ELR (cell line): ENCODE measurements at places on chromosomes 12 and 14.

DNA sequence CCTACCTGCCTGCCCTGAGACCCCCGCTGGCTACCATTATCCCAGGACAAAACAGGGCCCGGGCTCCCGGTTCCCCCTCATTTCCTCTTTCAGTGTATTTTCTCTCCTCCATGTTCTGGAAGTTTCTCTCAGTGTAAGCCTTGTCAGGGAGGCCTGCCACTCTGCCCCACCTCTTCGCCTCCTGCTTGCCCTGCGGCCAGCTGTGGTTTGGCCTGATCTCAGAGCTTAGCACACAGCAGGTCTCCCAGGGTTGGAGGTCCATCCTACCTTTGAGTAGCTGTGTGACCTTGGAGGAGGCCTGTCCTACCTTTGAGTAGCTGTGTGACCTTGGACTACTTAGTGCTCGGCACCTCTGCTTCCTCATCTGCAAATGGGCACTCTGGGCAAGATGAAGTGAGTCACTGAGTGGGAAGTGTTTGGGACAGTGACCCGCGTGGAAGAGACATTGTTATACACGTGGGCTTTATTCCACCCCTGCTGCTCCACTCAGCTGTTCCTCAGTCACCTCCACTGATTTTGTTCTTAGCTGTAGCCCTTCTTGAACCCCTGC lies 212.7 kb downstream of the ZFP36L1 start:
- DNase-seq = no peak

- DNase-seq = peak; percentile 58
Measured at GRCh38 chr14:22084393-22085281, 411.0 kb upstream of the OR4E1 start.

- DNase-seq = peak; percentile 78
Measured at GRCh38 chr12:92608151-92609091, 94.4 kb upstream of the PLEKHG7 start.

GRCh38 chr12:116673681-116674111 lies 64.2 kb downstream of the SPRING1 start:
- DNase-seq = peak; percentile 13

DNA sequence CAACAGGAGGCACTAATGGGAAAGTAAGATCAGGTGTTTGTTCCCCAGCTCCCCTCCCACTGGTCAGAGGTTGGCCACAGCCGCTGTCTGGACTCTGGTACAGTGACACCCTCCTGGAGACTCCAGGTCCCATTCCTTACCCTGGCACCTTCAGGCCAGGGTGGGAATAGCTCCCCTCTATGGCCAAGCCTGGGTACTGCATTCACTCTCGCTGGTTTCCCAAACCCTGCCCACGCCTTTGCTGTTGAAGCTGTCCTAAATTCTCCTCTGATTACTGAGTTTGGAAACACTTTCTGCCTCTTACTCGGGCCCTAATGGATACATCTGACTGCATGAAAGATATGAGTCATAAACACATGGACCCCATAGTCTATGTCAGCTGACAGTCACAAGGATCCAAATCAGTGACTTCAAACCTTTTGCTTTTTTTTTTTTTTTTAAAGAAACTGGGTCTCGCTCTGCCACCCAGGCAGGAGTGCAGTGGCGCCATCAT lies 17.9 kb downstream of the HRK start:
- DNase-seq = peak; percentile 63

DNA sequence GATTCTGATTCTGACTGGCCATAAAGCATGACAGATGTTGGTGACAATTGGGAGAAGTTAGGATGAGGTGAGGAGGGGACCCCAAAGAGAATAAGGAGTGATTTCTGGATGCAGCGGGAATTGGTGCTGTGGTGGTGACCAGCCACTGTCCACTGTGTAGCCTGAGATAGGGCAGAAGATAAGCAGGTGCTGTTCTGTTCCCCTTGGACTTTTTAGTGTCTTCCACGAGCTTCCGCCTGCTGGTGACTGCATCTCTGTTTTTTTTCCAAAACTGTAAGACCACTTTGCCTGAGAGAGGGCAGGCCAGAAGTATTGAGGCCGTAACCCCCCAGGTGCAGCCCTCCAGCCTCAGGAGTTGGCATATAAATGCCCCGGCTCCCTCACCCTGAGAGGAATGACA lies 161.2 kb upstream of the MYL2 start:
- no peak for DNase-seq

GRCh38 chr12:52232203-52232673 lies 805 bp upstream of the KRT7 start:
- DNase-seq = no peak

DNA sequence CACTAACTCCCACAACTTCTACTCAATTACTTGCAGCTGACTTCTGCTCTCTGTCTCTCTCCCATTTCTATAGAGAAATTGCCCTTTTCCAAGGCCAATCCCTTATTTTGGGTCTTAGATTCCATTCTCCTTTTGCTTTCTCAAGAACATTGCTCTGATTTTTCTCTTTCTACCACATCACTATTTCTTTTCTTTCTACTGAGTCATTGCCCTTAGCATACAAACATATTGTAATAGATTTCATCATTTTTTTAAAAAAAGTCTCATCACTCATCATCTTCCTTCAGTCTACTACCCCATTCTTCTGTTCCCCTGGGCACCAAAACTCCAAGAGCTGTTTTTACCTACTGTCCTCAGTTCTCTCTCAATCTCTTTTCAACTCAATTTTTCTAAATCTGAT lies 4.4 kb upstream of the KCNA1 start:
- DNase-seq = no peak

- DNase-seq = peak; percentile 86
Measured at GRCh38 chr12:113299619-113300237, 35.2 kb downstream of the SLC8B1 start.

DNA sequence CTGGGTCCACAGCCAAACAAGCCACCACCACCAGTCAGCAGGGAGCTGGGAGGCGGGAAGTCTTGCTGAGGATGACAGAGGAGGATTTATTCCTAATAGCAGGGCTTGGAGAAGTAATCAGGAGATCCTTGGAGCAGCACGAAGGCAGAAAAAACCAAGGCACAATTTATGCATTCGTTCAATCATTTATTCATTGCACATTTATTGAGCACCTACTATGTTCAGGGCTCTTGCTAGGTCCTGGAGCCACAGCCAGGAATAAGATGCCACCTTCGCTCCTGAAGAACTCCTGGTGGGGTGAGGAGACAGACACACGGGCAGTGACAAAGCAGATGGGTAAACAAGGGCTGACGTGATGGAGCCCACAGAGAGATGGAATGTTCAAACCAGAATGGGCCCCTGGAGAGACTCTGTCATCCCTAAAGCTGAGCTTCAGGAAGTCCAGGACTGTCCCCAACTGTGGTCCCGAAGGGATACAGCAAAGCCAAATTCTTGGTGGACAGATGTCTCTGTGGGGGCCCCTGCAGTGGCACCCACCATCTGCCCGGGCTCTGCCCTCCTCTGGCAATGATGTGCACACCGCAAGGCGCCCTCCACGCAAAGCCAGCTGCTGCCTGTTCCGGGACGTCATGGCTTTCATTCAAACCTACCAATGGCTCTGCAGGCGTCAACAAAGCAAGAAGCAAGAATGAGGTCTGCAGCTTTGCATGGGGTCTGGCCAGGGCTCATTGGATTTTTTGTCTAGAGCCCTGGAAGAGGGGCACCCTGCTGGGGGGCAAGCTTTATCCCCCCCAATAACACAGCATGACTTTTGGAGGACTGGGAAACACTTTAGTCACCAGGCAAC lies 3.0 kb upstream of the TESC start:
- DNase-seq = no peak

DNA sequence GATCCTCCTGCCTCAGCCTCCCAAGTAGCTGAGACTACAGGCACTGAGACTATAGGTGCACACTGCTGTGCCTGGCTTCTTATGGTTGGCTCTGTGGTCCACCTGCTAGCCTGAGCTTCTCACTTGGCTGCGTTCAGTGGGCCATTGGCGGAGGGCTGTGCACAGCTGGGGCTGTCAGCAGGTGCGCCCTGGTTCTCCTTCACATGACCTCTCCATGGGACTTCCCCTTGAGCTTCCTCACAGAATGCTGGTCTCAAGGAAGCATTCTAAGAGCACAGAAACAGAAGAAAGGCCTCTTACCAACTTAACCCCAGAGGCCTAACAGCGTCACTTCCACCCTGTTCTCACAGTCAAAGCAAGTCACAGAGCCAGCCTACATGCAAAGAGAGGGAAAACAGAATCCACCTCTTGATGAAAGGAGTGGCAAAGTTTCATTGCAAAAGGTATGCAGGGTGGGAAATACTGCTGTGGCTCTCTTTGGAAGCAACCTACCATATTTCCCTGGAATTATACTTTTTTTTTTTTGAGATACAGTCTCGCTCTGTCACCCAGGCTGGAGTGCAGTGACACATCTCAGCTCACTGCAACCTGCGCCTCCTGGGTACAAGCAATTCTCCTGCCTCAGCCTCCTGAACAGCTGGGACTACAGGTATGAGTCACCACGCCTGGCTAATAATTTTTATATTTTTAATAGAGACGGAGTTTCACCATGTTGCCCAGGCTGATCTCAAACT lies 9.3 kb downstream of the RILPL2 start:
- no peak for DNase-seq

GRCh38 chr14:23252420-23253333 lies 14.9 kb downstream of the RNF212B start:
- no peak for DNase-seq

- no peak for DNase-seq
Measured at GRCh38 chr14:56992332-56992820, 182.1 kb upstream of the OTX2 start.

DNA sequence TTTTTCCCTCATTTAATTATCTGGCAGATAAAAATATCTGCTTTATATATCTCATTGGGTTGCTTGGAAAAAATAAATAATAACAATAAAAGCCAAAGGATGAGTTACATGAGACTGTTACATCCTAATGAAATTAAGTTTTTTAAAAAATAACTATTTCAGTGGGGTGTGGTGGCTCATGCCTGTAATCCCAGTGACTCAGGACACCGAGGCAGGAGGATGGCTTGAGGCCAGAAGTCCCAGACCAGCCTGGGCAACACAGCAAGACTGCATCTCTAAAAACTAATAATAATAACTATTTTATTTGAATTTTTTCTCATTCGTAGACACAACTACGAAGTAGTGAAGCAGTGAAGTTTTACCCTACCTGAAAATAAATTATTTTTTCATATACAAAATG lies 103.3 kb downstream of the BCAT1 start:
- peak; percentile 54 for DNase-seq

DNA sequence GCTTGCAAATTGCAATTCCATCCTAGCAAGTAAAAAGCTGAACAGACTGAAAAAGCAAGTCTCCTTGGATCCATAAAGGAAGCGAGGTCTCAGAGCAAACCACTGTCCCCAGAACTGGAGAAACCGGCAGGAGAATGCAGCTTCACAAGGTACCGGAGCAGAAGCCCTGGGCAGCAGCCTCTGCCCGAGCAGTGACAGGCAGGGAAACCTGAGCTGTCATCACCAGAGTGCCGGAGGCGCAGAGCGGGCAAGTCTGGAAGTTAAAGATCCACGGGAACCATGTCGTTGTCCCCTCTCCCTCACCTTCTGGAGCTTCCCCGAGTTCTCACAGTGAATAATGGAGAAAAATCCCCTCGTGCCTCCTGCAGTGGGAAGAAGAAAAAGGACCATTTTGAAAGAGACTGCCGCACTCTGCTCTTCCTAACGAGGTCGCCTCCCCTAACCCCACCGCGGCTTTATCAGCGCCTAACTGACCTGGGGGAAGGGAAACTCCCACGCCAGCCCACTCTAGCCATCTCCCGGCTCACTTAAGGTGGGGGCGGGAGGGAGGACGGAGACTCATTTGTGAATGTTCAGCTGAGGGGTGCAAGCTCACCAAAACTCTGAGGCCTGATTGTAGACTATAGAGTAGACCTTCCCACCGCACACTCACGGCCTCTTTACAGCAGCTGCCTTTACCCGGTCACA lies 27.8 kb downstream of the FBXL14 start:
- no peak for DNase-seq

DNA sequence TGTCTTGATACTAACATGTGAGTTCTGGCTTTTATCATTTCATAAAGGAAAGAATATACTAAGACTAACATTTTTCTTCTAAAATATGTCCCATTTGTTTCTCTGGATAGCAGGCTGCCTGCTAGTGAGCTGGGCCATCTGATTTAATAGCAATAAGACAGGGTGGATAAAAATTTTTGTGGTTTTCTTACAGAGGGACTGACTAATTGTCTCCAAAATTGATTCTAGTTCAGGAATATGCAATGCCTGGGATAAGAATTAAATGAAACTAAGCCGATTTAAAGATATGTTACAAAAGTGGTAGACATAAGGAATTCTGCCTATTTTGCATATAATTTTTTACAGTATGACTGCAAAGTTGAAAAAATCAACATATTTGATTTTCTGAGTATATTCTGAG lies 252.9 kb upstream of the NAV3 start:
- no peak for DNase-seq

- peak; percentile 66 for DNase-seq
Measured at GRCh38 chr12:69509308-69509736, 39.1 kb downstream of the FRS2 start.

DNA sequence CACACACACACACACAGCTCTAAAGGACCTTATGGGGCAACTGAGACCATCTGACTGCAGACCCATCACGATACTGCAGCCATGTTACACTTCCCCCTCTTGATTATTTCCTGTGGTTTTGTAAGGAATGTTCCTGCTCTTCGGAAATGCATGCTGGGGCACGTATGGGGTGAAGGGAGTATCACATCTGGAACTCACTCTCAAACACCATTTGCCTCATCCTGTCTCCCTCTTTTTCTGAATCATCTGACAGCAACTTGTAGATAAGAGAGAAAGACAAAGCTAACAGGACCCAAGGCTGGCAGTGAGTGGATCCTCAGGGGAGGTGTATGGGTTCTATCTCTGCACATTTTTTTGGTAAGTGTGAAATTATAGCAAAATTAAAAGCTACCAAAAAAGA lies 50.3 kb downstream of the RIMBP2 start:
- no peak for DNase-seq

- DNase-seq = no peak
Measured at GRCh38 chr12:97597031-97597751, 134.6 kb downstream of the RMST start.
